GM12892 (cell line): ENCODE measurements at places on chromosomes 11 and 22.

DNA sequence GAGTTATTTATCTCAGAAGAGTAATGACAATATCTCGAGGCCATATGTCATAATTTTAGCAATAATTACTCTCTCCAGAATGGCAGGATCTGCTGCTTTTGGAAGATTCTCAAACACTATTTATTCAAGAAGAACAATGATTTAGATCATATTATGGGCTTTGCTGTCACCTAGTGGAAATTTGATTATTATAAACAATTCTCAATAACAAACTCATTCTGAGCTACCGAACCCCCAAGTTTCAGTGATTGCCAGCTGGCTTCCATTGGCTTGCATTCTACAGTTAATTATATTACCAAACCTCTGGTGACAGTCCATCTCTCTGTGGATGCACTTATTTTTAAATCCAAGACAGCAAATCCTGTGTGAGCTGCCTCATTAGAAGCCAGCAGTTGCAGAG is 27.9 kb upstream of the SLC36A4 start:
- DNase-seq = no peak

GRCh38 chr22:47041271-47042115 is 279.0 kb downstream of the TBC1D22A start:
- no peak for DNase-seq

DNA sequence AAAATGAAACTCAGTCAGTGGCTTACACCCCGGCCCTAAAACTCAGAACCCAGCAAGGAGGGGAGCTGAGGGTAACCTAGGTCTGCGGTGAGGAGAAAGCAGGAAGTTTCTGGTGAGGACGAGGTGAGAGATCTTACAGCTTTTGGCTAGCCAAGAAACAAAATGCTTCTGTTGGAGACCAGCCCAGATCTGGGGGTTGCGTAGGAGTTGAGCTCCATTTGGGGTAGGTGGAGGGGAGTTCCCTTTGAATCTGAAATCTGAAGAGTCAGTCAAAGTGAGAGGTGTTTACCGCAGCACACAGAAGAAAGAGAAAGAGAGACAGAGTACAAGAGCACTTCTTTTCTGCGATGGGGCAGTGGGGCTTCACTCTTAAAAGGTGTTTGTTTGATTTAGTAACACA is 29.6 kb downstream of the EHF start:
- DNase-seq = peak; percentile 41

- no peak for DNase-seq
Observed at GRCh38 chr22:46356496-46357480, 21.3 kb downstream of the TRMU start.

DNA sequence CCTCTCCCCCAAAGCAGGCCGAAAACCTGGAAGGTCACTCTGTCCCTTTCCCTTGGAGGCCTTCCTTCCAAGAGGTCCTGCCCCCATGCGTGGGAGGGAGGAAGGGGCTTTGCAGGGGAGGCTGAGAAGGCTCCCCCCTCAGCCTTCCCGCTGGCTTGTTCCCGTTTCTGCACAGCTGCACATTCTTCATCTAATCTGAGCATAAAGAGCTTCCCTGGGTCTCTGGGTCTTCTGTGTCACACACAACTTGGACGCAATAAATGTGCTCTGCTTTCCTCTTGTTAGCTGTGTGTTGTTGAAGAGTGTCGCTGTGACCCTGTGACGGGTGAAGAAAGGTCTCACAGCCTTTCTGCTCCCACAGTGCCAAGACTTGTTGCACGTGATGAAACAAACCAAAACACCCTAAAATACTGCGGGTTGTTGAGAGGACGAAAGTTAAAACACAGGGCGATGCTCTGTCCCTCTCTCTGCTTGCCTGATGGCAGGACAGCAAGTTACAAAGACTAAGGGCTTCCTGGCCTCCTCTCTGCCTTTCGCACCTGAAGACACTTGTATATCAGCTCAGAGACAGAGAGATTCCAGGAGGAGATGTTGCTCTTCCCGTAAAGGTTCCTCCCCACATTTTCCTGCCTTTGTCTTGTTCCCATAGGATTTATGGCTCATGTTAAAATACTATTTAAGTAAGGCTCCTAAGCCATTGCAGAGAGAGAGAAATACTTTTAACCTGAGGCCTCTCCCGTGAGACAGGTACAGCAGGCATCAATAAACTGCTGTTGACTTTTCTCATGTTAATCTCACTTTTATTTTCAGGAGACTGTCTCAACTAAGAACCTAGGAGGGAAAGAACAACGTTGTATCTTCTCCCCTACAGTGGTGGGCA is 15.4 kb upstream of the IFITM3 start:
- DNase-seq = no peak

- DNase-seq = no peak
Observed at GRCh38 chr11:123378096-123378495, 52.0 kb upstream of the GRAMD1B start.

- no peak for DNase-seq
Observed at GRCh38 chr11:119332111-119332765, 2.1 kb upstream of the RNF26 start.

DNA sequence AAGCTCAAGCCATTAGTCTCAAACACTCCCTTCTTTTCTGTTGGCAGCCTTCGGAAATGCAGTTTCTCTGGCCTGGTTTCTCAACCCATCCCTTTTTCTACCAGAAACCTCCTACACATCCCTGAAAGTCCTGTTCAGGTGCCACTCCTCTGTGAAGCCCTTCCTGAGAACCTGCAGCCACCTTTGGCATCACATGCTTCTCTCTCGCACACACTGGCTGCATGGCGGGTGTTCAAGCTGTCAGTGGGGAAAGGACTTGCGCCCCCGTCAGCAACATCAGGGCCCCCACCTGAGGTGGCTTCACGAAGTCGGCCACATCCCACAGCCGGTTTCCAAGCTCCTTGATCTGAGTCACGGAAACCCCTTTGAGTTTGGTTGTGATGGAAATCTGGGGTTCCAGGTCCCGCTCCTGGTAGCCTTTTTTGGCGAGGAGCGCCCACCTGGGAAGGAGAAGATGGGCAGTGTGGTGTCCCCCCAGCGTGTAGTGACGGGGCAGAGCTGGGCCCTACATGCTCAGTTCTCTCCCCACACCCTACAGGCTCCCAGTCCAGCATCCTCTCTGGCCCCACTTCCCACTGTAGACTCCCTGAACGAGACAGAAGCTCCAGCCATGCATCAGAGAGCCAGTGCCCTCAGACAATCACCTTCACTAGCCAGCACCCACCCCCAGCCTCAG is 1.7 kb upstream of the LRRC74B start:
- DNase-seq = no peak

DNA sequence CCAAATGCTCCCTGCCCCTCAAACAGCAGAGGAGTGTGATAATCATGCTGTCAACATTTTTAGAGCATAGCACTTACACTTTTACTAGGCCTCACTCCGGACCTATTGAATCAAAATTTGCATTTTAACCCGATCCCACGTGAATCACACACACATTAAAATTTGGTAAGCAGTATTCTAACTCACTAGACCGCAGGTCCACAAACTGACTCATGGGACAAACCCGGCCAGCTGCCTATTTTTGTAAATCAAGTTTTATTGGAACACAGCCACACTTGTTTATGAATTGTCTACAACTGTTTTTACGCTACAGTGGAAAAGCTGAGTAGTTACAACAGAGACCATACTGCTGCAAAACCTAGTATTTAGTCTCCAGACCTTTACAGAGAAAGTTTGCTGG is 43.3 kb downstream of the SNX19 start:
- DNase-seq = no peak

DNA sequence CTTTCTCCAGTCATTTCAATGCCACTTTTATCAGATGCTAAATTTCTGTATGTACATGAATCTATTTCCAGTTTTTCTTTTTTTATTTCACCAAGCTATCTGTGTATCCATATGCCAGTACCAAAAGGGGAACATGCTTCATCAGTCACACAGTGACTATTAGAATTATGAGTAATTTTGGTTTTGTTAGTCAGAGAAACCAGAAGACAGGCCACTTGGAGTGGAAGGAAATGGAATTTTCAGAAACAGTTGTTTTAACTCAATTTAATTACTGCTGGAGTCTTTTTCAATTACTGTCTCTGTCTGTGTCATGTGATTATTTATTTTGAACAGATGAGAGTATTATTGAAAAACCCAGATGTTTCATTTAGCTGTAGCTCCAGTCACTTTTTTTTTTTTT is 84.6 kb upstream of the ANO3 start:
- no peak for DNase-seq

GRCh38 chr22:19626666-19627065 is 87.6 kb upstream of the SEPTIN5 start:
- no peak for DNase-seq

GRCh38 chr11:130359419-130359818 is 44.7 kb upstream of the ZBTB44 start:
- DNase-seq = no peak

DNA sequence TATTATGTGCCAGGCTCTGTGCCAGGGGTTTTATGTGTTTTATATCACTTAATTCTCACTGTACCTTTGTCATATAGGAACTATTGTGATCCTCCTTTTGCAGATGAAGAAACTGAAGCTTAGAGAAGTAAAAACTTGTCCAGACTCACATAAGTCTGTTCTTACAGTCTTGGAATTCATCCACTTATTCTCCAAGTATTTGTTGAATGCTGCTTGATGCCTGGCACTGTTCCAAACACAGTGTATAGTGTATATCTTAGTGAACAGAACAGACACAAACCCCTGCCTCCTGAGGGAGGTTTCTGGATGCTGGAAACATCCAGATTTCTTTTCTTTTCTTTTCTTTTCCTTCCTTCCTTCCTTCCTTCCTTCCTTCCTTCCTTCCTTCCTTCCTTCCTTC is 29.0 kb upstream of the FGF3 start:
- no peak for DNase-seq

DNA sequence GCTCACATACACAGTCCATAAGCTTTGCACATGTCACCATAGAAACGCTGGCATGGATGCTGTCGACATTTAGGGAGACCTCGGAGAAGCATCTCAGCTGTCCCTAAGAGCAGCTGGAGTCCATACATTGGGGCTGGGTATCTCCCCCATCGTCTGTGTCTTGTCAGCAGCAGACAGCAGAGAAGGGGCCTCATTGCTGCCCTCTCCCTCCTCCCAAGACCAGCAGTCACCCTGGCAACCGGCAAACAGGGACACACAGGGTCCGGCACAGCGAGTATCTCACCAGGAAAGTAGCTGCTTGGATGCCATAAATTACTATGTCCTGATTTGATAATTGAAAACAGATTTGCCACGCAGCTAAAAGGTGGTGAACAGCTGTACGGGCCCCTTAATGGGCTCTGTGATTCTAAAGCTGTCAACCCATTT is 84.4 kb downstream of the CD44 start:
- DNase-seq = no peak
